NCI-H2107 (cell line): ENCODE measurements at places on chromosomes 7 and 10.

DNA sequence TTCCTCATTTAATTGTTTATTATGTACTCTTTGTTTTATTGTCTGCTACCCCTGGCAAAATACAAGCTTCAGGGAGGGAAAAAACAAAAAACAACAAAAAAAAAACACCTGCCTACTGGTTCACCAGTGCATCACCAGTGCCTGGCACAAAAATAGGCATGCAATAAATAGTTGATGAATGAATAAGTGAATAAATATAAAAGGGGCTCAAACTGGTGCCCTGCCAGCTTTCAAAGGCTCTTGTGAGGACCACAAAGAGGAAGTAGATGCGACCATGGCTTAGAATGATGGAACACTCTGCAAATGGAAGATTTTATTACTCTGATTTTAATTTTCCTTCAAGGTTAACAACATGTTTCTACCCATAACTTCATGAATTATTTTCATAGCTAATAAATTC lies 213.0 kb upstream of the INHBA start:
- no peak for DNase-seq

GRCh38 chr7:84191842-84192241 lies 2.7 kb downstream of the SEMA3A start:
- no peak for DNase-seq

- peak; percentile 45 for DNase-seq
Measured at GRCh38 chr7:32957326-32958045, at the start of gene FKBP9. Gene FKBP9, plus strand, starts transcription at chr7:32957440. Its CDS starts 134 bp downstream, at chr7:32957574.

DNA sequence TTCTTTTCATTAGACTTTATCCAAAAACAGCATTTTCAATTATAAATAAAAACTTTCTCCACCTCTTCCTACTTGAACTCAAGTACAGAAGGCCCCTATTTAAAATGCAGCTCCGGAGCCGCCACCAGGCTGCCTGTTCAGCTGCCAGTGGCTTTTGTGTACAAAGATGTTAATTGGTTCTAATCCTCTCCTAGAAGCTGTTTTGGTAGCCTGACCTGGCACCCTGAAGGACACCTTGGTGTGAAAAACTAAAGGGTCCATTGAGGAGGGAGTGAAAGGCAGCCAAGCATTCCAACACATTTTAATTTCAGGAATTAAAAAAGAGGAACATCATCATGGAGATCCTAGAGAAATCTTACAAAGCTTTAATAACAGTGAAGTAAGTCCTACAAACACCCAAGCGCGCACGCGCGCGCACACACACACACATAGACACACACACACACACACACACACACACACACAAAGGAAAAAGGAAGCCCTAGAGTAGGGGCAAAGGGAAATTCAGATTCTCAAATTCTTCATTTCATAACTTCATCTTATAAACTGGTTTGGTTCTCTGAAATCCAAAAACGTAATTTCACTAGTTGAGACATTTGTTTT lies 41.4 kb downstream of the VAX1 start:
- DNase-seq, result no peak

- DNase-seq, result no peak
Measured at GRCh38 chr7:19916046-19916445, 142.6 kb upstream of the TMEM196 start.

GRCh38 chr7:37540917-37541316 lies 92.3 kb upstream of the ELMO1 start:
- no peak for DNase-seq

GRCh38 chr10:127990846-127991542 lies 84.1 kb downstream of the PTPRE start:
- DNase-seq, result no peak

DNA sequence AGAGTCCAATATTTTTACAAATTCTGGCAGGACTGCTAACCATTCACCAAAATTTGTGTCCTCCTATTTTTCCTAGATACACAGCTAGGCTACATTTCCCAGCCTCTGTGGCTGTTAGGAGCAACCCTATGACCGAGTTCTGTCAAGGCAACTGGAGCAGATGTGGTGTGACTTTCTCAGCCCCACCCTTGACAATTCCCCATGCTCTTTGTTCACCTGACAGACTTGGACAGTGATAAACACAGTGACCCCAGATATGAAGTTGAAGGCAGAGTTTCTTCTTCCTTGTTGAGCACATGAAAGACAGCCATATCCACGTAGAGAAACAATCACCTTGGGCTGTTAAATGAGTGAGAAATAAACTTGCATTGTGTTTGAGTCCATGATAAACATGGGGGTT lies 1162.1 kb downstream of the SORCS3 start:
- no peak for DNase-seq
